ENCODE measurements at places on chromosomes 2 and 18.
A peak's percentile ranks its signal among the peaks of the same experiment; 100 is the strongest.

DNA sequence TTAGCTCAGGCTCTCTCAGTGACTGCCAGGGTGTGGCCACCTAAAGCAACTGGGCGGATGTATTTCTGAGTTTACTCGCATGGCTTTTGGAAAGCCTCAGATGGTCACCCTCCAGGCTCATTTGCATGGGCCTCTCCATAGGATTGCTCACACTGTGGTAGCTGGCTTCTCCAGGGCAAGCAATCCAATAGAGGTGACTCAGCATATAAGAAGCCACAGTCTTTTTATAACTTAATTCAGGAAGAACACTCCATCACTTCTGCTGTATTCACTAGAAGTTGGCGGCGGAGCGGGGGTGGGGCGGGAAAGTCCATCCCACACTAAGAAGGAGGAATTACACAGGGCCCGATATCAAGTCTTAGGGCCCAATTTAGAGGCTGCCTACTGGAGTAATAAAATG lies 3.6 kb upstream of the DOK6 start:
- no peak for DNase-seq

DNA sequence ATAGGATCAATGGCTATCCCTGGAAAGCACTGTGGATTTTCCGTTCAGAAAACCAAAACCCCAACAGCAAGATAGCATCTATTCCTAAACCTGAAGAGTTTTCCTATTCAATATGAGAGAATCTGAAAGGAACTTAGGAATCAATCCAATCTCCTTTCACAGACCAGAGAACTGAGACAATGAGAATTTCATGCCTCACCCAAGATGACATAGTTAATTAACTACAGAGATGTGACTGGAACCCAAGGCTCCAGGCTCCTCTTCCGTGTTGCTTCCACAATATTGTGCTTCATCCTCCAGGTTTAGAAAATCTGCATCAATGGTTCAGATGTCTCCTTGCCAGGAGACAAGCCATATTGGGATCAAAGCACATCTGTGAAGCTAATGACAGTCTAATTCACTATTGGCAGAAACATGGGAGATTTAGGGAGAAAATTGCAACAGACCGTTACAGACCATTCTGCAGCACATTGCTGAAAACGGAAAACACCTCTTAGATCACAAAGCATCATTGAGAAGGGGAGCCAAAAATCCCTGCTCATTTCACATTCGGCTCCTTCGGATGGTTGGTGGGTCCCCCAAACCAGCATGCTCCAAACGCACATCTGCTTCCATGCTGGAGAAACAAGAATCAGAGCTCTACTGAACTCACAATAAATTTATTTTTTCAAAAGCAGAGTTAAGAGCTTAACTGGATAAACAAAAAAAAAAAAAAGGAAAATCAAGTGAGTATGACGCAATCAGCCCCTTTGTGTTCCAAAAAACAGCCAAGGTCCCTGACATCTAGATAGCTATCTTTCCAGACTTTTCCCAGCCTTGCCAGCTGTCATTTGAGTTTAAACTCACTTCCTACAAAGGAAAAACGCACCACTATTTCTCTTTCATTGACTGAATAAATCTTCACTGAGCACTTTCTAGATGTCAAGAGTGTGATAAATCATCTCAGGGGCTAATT lies 290.3 kb downstream of the C1D start:
- no peak for DNase-seq

DNA sequence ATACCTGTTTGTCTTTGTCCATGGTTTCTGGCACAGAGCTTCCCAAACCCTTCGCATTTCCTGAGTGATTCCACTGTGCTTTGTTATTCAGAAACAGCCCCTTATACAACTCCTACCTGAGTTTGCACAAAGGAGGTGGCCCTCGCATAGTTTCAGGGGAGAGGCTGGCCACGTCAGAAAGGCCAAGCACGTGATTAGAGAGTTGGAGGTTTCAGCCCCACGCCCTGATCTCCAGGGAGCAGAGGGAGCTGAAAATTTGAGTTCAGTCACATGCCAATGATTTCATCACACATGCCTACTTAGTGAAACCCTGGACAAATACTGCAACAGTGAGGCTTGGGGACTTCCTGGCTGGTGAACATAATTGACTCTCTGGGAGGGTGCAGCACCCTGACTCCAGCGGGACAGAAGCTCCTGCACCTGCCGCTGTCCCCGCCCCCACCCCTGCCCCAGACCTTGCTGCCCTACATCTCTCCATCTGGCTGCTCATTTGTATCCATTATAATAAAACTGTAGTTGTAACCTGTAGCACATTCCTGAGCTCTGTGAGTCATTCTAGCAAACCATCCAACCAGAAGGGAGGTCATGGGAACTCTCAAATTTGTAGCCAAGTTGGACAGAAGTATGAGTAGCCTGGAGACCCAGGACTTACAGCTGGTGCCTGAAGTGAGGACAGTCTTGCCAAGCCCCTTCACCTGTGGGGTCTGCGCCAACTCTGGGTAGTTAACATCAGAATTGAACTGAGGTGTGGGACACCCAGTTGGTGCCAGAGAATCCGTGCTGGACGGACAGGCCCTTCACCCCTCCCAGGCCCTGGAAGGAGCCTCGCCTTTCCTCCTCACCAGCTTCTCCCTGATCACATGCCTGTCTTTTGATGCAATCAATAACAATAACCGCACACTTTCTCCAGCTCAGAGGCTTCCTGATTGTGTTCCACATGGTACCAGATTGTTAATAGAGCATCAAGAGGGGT lies 224.3 kb downstream of the ANAPC1 start:
- DNase-seq, result no peak

GRCh38 chr18:46400449-46400848 lies 256.6 kb downstream of the LOXHD1 start:
- no peak for DNase-seq

- no peak for DNase-seq
These were observed 557.4 kb upstream of the RAB6C start for GRCh38 chr2:129422028-129422427.

DNA sequence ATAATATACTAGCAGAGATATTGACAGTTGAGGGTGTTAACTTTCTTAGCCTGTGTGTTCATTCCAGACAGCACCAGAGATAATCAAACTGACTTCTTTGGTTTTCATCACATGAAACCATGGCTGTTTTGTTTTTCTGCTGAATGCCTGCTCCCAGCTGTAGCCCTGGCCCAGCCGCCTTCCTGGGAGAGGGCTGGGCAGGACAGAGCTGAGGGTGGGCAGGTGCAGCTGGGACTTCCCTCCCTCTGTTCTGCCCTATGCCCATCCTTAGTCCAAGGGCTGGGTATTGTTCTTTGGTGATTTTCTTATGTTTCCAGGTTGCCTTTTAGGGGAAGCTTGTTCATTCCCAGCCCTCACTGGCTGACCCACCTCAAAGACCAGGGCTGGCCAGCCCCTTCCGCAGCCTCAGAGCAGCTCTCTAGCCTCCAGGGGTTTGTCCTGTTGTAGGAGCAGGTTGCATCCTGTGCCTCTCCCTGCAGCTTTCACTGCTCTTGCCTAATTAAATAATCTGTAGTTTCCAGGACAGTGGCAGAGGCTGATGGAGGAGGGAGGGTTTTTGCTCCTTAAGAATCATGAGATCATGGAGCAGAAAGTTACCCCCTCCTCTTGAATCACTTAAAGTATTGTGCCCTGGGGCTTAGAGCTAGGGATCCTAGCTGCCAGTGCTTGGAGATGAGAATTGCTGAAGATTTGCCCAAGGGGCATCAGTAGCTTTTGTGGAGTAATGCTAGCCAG lies 61.4 kb downstream of the MTCL1 start:
- DNase-seq, result no peak

DNA sequence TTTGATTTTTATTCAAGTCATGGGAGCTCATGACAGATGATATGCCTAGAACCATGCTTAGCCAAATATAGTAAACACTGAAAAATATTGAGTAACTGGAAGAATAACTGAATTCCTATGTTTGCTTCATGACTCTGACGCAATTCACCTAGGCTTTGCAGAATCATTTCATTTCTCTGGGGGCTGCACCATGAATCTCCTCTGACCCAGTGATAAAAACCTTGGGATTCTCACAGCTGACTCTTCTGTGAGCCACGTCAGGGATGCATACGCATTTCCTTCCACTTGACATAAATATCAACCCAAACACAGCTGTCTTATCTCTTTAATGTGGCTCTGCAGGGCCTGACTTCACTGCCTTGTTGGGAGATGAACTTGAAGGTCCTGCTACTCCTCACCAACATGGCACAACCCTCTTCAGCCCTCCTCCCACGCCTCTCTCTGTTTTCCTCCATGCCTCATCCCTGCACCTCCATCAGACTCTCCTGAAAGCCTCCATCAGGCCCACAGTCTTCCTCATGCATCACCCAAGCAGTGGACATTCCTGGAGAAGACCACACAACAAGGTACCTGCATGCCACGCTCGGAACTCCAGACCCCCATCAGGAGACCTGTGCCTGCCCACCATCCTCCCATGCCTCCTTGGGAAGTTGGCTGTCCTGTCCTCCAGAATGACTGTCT lies 29.8 kb downstream of the COL6A3 start:
- peak; percentile 47 for DNase-seq

GRCh38 chr2:80126596-80127189 lies 177.9 kb downstream of the LRRTM1 start:
- peak; percentile 18 for DNase-seq

DNA sequence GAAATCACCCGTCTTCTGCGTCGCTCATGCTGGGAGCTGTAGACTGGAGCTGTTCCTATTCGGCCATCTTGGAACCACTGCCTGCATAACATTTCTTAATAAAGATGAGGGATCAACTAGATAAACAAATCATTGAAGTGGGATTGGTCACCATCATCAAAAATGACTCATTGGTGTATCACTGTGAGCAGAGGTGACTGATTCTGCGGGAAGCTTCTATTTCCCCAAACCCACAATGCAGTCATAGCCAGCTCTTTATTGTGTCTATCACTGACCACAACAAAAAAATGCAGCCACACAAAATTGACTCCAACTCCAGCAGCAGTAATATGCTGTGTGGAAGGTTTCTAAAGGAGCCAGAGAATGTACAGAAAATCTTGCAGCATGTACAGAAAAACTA lies 630.7 kb upstream of the HS6ST1 start:
- no peak for DNase-seq

DNA sequence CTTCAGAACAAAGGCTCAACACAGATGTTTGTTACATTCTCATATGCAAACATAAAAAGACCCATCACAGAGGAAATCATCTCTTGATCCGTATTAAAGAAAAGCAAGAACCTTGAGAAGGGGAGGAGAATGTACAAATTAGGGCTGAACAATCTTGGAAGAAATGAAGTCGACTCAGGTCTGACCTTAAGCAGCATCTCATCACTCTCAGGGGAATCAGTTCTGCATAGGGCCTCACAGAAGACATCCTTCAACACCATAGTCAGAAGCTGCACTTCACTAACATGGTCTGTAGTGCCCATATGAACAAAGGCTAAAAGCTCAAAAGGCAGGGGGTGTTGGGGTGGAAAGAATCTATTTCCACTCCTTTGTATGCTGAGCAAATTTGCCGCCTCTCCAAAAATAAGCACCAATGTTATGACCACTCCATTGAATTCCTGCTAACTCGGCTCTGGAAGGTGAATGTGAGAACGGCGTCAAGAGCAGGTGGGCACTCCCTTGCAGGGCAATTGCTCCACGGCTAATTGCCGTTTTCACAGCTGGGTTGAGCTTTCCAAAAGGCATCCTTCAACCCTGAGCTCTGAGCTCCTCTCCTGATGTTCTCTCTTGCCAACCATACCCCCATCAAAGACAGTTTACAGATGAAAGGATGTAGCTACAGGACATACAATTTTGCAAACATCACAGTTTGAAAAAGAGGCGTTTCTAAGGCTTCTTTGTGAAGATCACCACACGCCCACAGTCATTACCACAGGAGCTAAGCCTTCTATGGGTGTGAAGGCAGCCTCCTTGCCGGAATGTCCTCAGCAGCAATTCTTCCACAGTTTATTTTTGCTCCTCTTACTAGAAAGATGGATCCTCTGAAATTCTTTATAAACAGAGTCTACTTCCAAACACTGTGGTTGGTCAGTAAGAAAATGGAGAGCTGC lies 10.0 kb downstream of the KLF7 start:
- no peak for DNase-seq

DNA sequence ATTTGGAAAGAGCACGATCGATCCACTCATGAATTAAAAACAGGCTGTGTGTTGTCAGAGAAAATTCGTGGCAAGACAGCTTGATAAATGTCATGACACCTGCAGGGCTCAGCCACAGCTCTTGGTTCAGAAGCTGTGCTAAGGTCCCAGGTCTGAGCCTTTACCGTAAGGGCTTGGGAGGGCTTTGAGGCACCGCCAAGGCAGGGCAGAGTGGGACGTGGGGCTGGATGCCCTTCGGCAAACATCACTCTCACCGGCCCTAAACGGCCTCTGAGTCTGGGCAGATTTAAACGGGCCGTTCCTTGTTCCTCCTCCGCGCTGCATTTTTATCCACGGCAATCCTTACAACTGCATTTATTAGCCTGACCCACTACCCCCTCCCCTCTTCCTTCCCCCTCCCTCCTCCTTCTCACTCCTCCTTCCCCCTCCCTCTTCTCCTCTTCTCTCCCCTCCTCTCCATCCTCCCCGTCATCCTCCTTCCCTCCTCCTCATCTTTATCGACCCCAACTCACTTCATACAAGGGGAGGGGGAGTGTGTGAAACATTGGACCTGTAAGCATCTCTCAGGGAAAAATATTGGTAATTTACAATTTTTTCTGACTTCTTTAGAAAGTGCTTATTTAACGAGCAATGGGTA lies 33.9 kb downstream of the MBP start:
- DNase-seq, result no peak

- no peak for DNase-seq
These were observed 28.1 kb upstream of the NPC1 start for GRCh38 chr18:23614413-23614812.

DNA sequence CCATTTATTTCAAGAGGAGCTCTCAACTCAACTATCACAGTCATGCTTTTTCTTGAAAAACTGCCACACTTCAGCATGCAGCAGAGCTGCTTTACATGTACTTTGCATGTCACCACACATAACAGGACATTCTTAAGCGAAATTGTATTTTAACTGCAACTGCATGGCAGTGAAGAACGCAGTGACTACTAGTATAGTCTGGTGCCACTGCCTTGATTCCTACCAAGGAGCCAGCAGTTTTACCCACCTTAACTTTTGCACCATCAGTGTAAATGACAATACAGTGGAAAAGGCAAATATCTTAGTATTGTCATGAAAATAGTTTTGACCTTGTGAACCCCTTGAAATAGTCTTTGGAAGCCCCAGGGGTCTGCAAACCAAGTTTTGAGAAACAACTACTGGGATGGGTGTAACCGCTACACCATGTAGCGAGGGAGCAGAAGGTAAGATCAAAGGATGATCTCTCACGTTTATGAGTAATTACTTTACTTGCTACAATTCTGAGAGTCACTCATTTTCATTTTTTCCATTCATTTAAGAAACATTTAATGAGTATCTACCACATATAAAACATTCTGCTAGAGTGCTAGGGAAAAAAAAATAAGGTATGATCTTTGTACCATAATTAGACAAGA lies 32.3 kb upstream of the MPP4 start:
- DNase-seq, result no peak

GRCh38 chr18:12231040-12231882 lies 22.9 kb upstream of the CIDEA start:
- DNase-seq, result no peak

DNA sequence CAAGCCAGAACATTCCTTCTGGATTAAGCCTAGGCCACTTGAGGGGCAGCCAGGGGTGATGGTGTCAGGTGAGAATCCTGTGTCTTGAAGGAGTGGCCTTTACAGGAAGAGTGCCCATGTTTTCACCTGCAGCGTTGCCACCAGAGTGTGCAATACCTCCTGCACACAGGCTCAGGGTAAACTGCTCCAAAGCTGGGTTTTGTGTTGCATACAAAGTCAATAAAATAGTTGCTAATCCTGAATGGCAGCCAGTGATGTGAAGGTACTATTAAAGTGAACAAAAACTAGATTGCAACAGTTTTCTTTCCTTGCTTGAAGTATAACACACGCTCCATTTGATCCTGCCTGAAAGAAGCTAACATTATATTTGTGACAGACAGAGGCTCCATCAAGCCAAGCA lies 64.4 kb upstream of the NRP2 start:
- DNase-seq, result no peak

Measured in fibroblast of skin of left biceps (primary cell).